Upper lobe of right lung (tissue), 1 donor: ENCODE measurements at places on chromosomes 3 and 15. TPM values are rescaled to one million over a fixed set of nuclear protein-coding genes. Genes with fewer than 3 reads are reported as not detected.

The OR5H15 gene
- total RNA-seq: not detected

The RAD51 gene
- total RNA-seq: 0.98 TPM

The DPPA2 gene
- not detected for total RNA-seq

The SMARCC1 gene
- 67.9 TPM for total RNA-seq

The ALG3 gene
- total RNA-seq: 33.8 TPM

The CD200 gene
- total RNA-seq: 6.5 TPM

The SKOR1 gene
- 0.52 TPM for total RNA-seq

The C3orf70 gene
- total RNA-seq: 4.1 TPM

The FOXB1 gene
- total RNA-seq: not detected

The KNG1 gene
- 0.14 TPM for total RNA-seq
